ENCODE measurements at places on chromosomes 5 and 9. TPM values are rescaled to one million over a fixed set of nuclear protein-coding genes. Genes with fewer than 3 reads are reported as not detected.

INSL4 gene
- total RNA-seq, result not detected

GLRA1 gene
- not detected for total RNA-seq

SPINK1 gene
- 2.2 TPM for total RNA-seq

MUSK gene
- not detected for total RNA-seq

TAF11L5 gene
- not detected for total RNA-seq

RELL2 gene
- total RNA-seq, result 22.9 TPM

PSAT1 gene
- 98.3 TPM for total RNA-seq

KIF20A gene
- 52.6 TPM for total RNA-seq

PCDHB16 gene
- not detected for total RNA-seq

ACOT12 gene
- total RNA-seq, result not detected

- no peak overlapping the region for H3K4me3 ChIP-seq
- H3K4me1 ChIP-seq, result no peaks in the 10 kb centered on the region
- no peaks in the 10 kb centered on the region for H3K36me3 ChIP-seq
- H3K27ac ChIP-seq, result no peak overlapping the region
- H3K27me3 ChIP-seq, result no peaks in the 10 kb centered on the region
- DNase-seq, result no peak
These were observed 222.4 kb downstream of the MAPKAP1 start for GRCh38 chr9:125484350-125485282.

- no peak overlapping the region for H3K4me3 ChIP-seq
- no peak overlapping the region for H3K27ac ChIP-seq
- H3K27me3 ChIP-seq, result peaks cover 30% of the 10 kb centered on the region
- H3K4me1 ChIP-seq, result peaks cover 10% of the 10 kb centered on the region
- DNase-seq, result no peak
These were observed 55.3 kb upstream of the RNU6ATAC start for GRCh38 chr9:134219646-134220060.

DNA sequence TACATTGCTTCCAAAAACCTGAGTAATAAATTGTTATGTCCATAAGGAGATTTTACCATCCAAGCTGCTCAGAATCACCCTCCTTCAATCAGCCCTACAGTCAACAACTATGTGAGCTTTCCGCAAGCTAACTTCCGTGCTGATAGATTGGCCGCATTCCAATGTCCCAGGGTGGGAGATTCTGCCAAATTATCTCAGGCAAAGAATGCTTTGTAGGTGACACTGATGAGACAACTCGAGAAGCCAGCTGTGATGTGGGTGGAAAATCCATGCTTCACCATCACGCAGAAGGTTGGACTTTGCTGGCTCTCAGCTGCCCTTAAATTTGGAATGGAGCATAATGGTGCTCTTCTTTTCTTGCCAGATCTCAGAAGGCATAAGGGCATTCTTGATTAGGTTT lies 44.9 kb upstream of the HCN1 start:
- no peak overlapping the region for H3K27ac ChIP-seq
- no peaks in the 10 kb centered on the region for H3K36me3 ChIP-seq
- no peaks in the 10 kb centered on the region for H3K4me1 ChIP-seq
- no peak for DNase-seq
- H3K4me3 ChIP-seq, result no peak overlapping the region
- H3K27me3 ChIP-seq, result no peaks in the 10 kb centered on the region

- no peaks in the 10 kb centered on the region for H3K36me3 ChIP-seq
- peaks cover 33% of the 10 kb centered on the region for H3K27me3 ChIP-seq
- H3K27ac ChIP-seq, result no peak overlapping the region
- H3K4me1 ChIP-seq, result peaks cover 4% of the 10 kb centered on the region
- H3K4me3 ChIP-seq, result no peak overlapping the region
These were observed 33.8 kb upstream of the NEURL1B start for GRCh38 chr5:172607213-172607793.

GRCh38 chr9:83280790-83281189 lies 217.8 kb upstream of the RASEF start:
- no peaks in the 10 kb centered on the region for H3K27me3 ChIP-seq
- DNase-seq, result no peak
- no peaks in the 10 kb centered on the region for H3K4me1 ChIP-seq
- no peak overlapping the region for H3K4me3 ChIP-seq

DNA sequence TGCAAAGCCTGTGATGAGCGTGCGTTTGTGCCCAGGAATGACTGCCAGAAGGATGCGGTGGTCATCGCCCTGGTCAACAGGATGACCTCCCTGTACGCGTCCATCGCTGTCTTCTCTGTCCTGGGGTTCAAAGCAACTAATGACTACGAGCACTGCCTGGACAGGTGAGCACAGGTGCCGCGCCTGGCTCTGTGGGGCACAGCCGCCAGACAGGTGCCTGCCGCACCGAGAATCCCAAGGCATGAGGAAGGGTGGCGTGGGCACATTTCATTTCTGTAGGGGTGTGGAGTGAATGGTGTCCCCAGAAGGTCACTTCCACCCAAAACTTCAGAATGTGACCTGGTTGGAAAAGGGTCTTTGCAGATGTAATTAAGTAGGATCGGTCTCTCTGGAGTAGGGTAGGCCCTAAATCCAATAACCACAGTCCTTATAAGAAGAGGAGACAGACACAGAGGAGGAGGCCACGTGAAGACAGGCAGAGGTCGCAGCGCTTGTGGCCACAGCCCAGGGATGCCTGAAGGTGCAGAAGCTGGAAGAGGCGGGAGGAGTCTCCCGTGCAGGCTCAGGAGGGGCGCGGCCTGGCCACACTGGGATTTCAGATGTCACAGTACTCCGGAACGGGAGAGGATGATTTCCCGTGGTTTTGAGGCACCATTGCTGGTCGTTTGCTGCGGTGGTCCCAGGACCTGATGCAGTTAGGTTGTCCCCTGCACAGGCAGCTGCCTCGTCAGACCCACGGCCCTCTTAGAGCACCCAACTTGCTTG lies 15.5 kb downstream of the SLC6A18 start:
- H3K4me1 ChIP-seq, result peaks cover 36% of the 10 kb centered on the region
- no peak for DNase-seq
- H3K4me3 ChIP-seq, result no peak overlapping the region
- H3K27ac ChIP-seq, result no peak overlapping the region

DNA sequence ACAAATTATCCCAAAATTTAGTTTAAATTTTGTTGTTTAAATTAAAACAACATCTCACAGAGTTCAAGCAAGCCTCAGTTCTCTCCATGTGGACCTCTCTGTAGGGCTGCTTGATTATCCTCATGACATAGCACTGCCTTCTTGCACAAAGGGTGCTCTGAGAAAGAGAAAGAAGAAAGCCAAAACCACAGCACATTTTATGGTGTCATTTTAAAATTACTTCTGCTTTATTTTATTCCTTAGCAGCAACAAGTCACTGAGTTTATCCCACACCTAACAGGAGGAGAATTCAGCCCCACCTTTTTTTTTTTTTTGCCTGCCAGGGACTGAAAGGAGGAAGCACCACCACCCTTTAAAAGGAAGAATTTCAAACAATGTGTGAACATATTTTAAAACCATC lies 12.8 kb upstream of the KCNV2 start:
- no peaks in the 10 kb centered on the region for H3K27me3 ChIP-seq
- no peak overlapping the region for H3K27ac ChIP-seq
- no peak overlapping the region for H3K4me3 ChIP-seq
- no peak for DNase-seq

GRCh38 chr9:98465799-98466198 lies 210.3 kb upstream of the TBC1D2 start:
- H3K4me3 ChIP-seq, result no peak overlapping the region
- H3K27ac ChIP-seq, result no peak overlapping the region
- no peaks in the 10 kb centered on the region for H3K4me1 ChIP-seq
- no peaks in the 10 kb centered on the region for H3K27me3 ChIP-seq
- H3K36me3 ChIP-seq, result no peaks in the 10 kb centered on the region

DNA sequence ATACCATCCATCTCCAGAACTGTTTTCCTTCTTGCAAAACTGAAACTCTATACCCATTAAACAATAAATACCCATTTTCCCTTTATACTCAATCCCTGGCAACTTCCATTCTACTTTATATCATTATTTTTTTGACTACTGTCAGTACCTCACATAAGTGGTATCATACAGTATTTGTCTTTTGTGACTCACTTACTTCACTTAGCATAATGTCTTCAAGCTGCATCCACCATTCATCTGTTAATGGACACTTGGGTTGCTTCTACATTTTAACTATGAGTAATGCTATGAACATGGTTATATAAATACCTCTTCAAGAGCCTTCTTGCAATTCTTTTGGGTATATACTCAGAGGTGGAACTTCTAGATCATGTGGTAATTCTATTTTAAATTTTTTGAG lies 11.6 kb upstream of the TYRP1 start:
- no peaks in the 10 kb centered on the region for H3K36me3 ChIP-seq
- no peaks in the 10 kb centered on the region for H3K27me3 ChIP-seq
- no peak overlapping the region for H3K4me3 ChIP-seq
- no peaks in the 10 kb centered on the region for H3K4me1 ChIP-seq

GRCh38 chr9:14962193-14962882 lies 52.1 kb upstream of the FREM1 start:
- no peak for DNase-seq
- no peaks in the 10 kb centered on the region for H3K27me3 ChIP-seq
- H3K4me1 ChIP-seq, result no peaks in the 10 kb centered on the region
- H3K27ac ChIP-seq, result peak overlapping the region; percentile 71
- peak overlapping the region; percentile 22 for H3K4me3 ChIP-seq
- no peaks in the 10 kb centered on the region for H3K36me3 ChIP-seq

- peaks cover 4% of the 10 kb centered on the region for H3K4me1 ChIP-seq
- no peaks in the 10 kb centered on the region for H3K36me3 ChIP-seq
- H3K4me3 ChIP-seq, result no peak overlapping the region
These were observed 19.2 kb downstream of the PSD2 start for GRCh38 chr5:139814704-139815280.

GRCh38 chr9:113541019-113541900 lies 77.7 kb downstream of the RGS3 start:
- H3K27ac ChIP-seq, result peak overlapping the region; percentile 69
- no peaks in the 10 kb centered on the region for H3K36me3 ChIP-seq
- H3K27me3 ChIP-seq, result no peaks in the 10 kb centered on the region
- H3K4me1 ChIP-seq, result peaks cover 28% of the 10 kb centered on the region
- DNase-seq, result peak; percentile 85
- H3K4me3 ChIP-seq, result no peak overlapping the region

- H3K27me3 ChIP-seq, result no peaks in the 10 kb centered on the region
- no peak overlapping the region for H3K4me3 ChIP-seq
- DNase-seq, result no peak
- no peaks in the 10 kb centered on the region for H3K36me3 ChIP-seq
These were observed 13.2 kb upstream of the ERMP1 start for GRCh38 chr9:5846096-5846495.

DNA sequence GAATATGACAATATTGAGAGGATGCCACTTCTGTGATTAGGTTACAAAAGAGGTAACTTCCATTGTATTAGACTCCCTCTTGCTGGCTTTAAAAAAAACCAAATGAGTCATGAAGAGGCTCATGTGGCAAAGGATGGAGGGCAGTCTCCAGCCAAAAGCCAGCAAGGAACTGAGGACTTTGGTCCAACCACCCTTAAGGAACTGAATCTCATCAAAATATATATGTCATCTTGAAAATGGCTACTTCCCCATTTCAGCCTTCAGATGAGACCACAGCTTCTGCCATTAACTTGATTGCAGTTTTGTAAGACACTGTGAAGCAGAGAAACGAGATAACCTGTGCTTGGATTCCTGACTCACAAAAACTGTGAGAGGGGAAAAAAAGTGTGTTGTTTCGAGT lies 15.5 kb upstream of the TRIM32 start:
- no peaks in the 10 kb centered on the region for H3K4me1 ChIP-seq
- H3K36me3 ChIP-seq, result no peaks in the 10 kb centered on the region
- H3K27ac ChIP-seq, result no peak overlapping the region
- H3K27me3 ChIP-seq, result no peaks in the 10 kb centered on the region

DNA sequence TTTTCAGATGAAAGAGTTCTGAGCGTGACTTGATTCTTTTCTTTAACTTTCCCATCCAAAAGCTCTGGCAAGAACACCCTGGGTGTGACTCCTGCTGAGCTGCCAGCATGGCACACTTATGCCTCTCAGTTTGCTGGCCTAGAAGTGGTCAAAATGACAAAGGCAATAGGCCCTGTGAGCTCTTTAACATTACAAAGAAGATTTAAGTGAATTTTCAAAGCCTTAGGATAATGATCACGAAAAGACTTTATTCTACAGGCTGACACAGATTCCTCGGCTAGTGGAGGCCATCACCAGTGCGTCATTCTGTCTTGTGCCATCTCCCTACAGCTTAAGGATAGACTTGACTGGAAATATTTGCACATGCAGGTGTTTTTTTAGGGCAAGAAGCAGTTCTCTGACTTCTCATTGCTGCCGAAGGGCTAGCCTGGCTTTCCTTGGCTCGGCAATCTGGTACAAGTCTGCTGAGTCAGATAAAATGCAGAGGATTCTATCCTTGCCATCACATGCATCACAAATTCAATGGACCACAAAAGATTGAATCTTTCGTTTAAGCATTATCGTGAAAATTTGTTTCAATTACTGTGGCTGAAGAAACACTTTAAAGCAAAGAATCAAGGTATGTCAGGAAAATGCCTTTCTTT lies 311.5 kb downstream of the COX7C start:
- no peaks in the 10 kb centered on the region for H3K4me1 ChIP-seq
- H3K4me3 ChIP-seq, result no peak overlapping the region
- no peaks in the 10 kb centered on the region for H3K36me3 ChIP-seq
- H3K27ac ChIP-seq, result no peak overlapping the region

- H3K4me1 ChIP-seq, result no peaks in the 10 kb centered on the region
- no peaks in the 10 kb centered on the region for H3K27me3 ChIP-seq
- H3K4me3 ChIP-seq, result no peak overlapping the region
- DNase-seq, result peak; percentile 5
These were observed 405.4 kb downstream of the DMAC1 start for GRCh38 chr9:7394002-7394774.

DNA sequence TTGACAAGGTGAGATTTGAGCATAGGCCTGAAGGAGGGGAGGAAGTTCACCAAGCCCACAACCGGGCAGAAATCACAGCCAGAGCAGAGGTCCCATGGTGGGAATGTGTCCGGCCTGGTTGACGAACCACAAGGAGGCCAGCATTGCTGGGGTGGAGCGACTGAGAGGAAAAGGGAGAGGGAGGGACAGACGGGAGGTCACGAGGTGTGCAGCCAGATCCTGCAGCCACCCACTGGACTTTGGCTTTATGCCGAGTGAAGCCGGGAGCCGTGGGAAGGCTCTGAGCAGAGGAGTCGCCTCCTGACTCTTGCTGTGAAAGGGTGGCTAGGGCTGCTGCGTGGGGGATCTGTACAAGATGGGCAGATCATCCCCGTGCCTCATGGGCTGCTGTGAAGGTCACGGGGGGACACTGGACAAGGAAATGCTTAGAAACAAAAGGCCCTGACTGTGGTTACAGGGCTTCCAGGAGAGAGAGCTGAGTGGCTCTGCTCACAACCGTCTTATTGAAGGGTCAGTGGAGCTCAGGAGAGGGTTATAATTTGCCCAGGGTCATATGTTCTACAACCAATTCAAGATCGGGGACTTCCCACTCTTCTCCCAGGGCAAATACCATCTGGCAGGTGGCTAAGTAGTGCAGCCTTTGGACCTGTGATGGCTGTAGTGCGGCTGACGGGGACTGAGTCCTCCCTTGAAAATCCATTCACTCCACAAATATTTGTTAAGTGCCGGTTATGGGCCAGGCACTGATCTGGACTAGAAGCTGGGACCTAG lies 15.6 kb upstream of the CD74 start:
- no peaks in the 10 kb centered on the region for H3K36me3 ChIP-seq
- H3K4me3 ChIP-seq, result no peak overlapping the region
- peaks cover 23% of the 10 kb centered on the region for H3K27me3 ChIP-seq
- H3K27ac ChIP-seq, result no peak overlapping the region
